ENCODE measurements at places on chromosomes 2 and 18.

GRCh38 chr18:3211236-3211992, 8.4 kb downstream of the MYOM1 start:
- no peak for DNase-seq
- peaks cover 4% of the 10 kb centered on the region for H3K36me3 ChIP-seq
- peak overlapping the region; percentile 7 for H3K27ac ChIP-seq
- no peak overlapping the region for H3K4me3 ChIP-seq
- H3K4me1 ChIP-seq, result peaks cover 6% of the 10 kb centered on the region
- no peaks in the 10 kb centered on the region for H3K27me3 ChIP-seq

GRCh38 chr2:33457556-33458247, 18.7 kb upstream of the RASGRP3 start:
- H3K27ac ChIP-seq, result no peak overlapping the region
- no peak overlapping the region for H3K4me3 ChIP-seq
- H3K27me3 ChIP-seq, result peaks cover 10% of the 10 kb centered on the region

DNA sequence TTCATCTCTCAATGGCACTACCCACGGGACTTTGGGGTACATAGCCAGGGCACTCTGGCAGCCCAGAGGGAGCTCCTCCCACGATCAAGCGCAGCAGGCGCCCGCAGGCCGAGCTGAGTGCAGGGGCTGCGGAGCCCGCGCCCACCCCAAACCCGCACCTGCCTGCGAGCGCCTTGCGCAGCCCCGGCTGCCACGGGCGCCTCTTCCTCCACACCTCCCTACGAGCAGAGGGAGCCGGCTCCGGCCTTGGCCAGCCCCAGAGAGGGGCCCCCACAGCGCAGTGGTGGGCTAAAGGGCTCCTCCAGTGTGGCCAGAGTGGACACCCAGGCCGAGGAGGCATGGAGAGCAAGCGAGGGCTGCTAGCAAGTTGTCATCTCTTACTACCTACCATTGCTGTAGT, 165.2 kb downstream of the UBE2E3 start:
- H3K4me3 ChIP-seq, result no peak overlapping the region
- no peaks in the 10 kb centered on the region for H3K36me3 ChIP-seq
- DNase-seq, result no peak
- no peak overlapping the region for H3K27ac ChIP-seq

- DNase-seq, result no peak
- H3K4me3 ChIP-seq, result no peak overlapping the region
- peaks cover 2% of the 10 kb centered on the region for H3K4me1 ChIP-seq
- no peak overlapping the region for H3K27ac ChIP-seq
- H3K36me3 ChIP-seq, result no peaks in the 10 kb centered on the region
Measured at GRCh38 chr2:45812011-45812500, 160.6 kb downstream of the PRKCE start.
